ENCODE measurements at places on chromosomes 5 and 9. TPM values are rescaled to one million over a fixed set of nuclear protein-coding genes. Genes with fewer than 3 reads are reported as not detected.

EMB gene
- total RNA-seq = 3.2 TPM

CMYA5 gene
- 3.7 TPM for total RNA-seq

JAKMIP2 gene
- 10.8 TPM for total RNA-seq

WNT8A gene
- total RNA-seq = not detected

GRXCR2 gene
- total RNA-seq = not detected

C9orf50 gene
- 0.12 TPM for total RNA-seq

PFN3 gene
- total RNA-seq = not detected

HMCN2 gene
- total RNA-seq = under 0.01 TPM

SLC6A7 gene
- not detected for total RNA-seq

MIER3 gene
- 18.4 TPM for total RNA-seq

FOXD4L3 gene
- total RNA-seq = not detected

FRMD3 gene
- 1.4 TPM for total RNA-seq

PCDHGA8 gene
- 1.1 TPM for total RNA-seq

IDNK gene
- total RNA-seq = 6.3 TPM

IGIP gene
- 8.2 TPM for total RNA-seq

IRX1 gene
- not detected for total RNA-seq

PITX1 gene
- 1.5 TPM for total RNA-seq

PCDHB3 gene
- total RNA-seq = 0.77 TPM

FRMPD1 gene
- total RNA-seq = not detected

GMCL2 gene
- total RNA-seq = not detected

SLC1A1 gene
- total RNA-seq = 15.7 TPM

PCDHGB2 gene
- 1.2 TPM for total RNA-seq

IFNA1 gene
- total RNA-seq = not detected

BAAT gene
- total RNA-seq = under 0.01 TPM

FOXD4 gene
- total RNA-seq = not detected

F2RL1 gene
- total RNA-seq = 62.0 TPM

RNF180 gene
- total RNA-seq = 3.4 TPM

All from uterine smooth muscle cell (primary cell).